ENCODE measurements at places on chromosomes 1 and 21.

DNA sequence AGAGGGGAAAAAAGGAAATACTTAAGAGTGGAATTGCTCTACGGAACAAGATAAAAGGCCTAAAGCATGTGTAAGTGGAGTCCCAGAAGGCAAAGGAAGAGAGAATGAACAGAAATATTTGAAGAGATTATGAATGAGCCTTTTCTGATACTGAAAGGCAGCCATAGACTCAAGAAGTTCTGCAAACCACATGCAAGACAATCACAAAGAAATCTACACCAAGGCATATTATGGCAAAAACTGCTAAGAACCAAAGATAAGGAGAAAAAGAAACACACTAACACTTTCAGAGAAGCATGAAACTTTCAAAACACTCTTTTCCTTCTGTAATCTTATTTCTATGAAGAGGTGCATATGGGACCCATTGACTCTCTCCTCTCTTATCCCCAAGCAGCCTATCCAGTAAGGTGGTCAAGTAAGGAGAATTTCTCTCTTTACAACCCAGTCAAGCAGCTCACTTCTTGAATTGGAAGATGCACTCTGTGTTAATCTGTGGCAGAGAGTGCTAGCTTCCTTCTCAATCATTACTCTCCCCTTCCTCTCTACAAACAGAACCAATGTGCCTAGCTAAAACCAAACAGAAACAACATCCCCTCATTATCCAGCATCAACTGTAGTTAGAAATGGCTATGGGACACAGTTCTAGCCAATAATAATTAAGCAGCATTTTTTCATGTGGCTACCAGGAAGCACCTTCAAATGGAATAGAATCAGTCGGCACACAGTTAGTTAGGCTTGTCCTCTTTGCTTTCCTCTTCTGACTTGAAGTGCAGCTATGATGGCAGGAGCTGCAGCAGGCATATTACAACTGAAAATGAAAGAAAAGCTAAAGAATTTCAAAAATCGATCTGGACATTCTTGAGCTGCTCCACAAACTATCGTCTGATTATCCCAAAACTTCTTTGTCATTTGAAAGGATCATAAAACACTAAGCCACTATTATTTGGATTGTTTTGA, 25.9 kb downstream of the KRTAP19-8 start:
- DNase-seq: no peak

DNA sequence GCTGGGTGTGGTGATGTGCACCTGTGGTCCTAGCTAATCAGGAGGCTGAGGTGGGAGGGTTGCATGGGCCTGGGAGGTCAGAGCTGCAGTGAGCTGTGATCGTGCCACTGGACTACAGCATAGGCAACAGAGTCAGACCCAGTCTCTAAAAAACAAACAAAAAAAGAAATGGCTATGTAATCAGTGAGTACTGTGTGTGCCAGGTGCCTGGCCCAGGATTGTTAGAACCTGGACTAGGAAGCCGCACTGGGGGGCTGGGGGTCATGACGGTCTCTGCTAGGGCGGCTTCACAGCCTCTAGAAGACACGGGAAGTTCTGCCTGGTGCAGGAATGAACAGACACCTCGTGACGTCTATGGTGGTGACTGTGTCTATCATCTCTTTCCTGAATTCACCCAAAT, 8.5 kb downstream of the TMEM9 start:
- no peak for DNase-seq

GRCh38 chr1:171198081-171198480, 13.0 kb downstream of the FMO2 start:
- DNase-seq: no peak

DNA sequence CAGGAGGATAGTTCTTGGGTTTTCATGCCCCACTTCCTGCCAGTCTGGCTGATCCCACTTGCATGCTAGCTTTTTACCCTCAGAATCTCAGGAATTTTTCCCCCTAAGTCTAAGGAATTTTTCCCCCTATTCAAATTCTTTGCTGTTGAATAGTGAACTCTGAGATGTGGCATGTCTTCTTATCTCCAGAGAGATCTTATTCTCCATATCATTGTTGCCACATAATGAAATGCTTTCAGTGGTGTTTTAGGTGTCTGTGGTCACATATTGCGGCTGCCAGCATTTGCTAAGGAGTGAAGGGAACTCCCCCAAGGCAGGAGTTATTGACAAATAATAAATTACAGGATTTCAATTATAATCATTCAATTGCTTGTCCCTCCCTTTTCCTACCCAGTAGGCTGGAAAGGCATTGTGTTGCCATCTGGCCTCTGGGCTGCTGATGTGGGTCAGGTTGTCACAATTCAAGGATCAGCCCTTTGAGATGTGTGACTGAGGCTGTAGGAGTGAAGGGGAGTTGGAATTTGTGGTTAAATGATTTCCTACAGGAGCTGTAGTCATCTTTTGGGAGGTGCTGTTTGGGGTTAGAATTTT, 3.9 kb upstream of the FLG start:
- no peak for DNase-seq

DNA sequence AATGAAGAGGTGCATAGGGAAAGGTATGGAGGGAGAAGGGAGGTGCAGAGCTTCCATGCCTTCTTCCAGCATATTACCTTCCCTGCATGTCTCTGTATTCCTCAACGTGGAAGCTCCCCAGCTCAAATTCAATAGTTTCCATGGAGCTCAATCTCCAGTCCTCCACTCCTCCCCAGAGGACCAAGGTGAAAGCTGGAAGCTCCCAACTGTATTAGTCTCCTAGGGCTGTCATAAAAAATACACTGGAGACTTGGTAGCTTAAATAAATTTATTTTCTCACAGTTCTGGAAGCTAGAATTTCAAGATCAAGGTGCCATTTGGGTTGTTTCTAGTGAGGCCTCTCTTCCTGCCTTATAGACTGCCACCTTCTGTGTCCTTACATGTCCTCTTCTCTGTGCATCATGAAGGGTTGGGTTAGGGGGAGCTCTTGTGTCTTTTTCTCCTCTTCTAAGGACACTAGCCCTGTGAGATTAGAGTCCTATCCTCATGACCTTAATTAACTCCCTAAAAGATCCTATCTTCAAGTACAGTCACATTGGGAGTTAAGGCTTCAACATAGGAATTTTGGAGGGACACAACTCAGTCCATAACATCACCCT, 21.9 kb upstream of the RABGGTB start:
- DNase-seq: no peak

- no peak for DNase-seq
These were observed 153.7 kb downstream of the ELAVL4 start for GRCh38 chr1:50262436-50262835.

DNA sequence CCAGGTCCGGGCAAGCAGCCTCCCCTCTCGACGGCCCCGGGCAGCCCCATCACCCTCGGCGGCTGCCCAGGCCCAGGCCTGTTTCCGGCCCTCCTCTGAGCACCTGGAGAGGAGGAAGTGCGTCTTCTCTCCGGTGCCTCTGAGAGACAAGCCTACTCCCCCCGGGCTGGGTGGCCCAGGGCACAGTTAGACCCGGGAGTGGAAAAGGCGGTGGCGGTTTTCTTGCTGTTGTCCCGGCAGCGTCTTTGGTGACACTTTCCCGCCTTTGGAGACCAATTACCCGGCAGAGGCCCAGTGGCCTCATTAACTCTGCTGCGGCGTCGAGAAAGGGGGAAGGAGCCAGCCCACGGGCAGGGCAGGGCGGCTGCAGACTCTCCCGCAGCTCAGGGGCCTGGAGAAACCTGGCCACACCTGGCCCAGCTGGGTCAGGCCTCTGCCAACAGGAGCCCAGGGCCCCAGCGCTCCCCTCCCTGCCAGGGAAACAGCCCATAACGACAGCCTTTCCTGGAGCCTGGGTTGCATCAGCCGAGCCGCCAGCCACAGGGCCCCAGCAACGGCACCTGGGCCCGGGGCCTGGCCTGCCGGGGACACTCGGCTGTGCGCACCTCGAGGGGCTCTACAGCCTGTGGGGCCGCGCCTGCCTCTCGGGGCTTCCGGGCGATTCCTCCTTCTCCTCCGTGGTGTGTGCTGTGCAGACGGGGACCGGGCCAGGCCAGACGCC, 28.4 kb upstream of the C1orf159 start:
- no peak for DNase-seq

Measured in putamen (tissue), 1 donor.